NCI-H2081 (cell line): ENCODE measurements at places on chromosomes 7 and 10.

- DNase-seq = no peak
These were observed 30.5 kb upstream of the BTRC start for GRCh38 chr10:101323495-101323894.

- no peak for DNase-seq
These were observed 5.7 kb upstream of the CXCL12 start for GRCh38 chr10:44390585-44391072.

GRCh38 chr7:124088590-124088989 lies 55.7 kb upstream of the TMEM229A start:
- DNase-seq = no peak

DNA sequence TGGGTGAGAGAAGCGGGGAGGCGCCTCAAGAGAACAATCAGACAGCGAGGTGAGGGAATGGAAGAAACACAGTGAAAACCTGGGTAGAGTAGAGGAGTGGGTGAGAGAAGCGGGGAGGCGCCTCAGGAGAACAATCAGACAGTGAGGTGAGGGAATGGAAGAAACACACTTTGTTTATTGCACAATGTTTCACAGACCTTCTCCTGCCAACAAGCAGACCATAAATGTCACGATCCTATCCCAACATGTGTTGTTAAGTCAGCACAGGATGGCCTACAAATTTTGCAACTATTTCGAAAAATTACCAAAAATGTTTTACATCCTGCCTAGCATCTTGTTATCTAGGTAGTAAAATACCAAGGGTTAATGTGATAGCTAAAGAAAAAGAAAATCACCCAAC lies 115.3 kb downstream of the JAZF1 start:
- DNase-seq = no peak

- DNase-seq = no peak
These were observed 30.8 kb downstream of the ZNF438 start for GRCh38 chr10:31000867-31001266.

DNA sequence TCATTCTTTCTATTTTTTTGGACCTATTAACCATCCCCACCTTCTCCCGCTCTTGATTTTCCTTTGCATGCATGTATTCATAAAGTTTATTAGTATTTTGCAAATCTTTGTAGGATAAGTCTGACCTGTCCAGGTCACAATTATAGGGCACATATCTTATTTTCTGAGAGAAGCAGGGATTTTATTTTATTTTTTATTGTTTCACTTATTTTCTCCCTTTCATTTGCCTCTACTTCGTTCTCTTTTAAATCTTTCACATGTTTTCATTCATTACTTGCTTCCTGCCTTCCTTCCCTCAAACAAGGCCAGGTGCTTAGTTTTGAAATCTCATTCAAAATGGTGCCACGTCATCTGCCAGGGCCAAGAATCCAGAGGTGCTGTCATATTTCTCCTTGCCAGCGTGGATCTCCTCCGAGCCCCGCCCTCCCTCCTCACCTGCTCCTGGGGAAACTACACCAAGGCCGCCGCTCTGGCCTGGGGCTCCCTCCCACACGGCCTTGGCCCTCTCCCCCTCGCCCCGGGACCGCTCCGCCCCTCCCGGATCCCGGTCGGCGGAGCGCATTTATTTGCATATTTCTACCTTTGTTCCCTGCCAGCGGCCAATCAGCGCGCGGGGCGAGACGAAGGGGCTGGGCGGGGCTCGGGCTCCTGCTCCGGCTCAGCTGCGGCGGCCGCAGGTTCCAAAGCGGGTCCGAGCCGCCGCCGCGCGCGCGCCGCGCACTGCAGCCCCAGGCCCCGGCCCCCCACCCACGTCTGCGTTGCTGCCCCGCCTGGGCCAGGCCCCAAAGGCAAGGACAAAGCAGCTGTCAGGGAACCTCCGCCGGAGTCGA lies at the start of gene TSPAN13:
Gene TSPAN13 (plus strand): TSS at position 654 of the 830 bp plus-strand sequence. CDS start 213 bp downstream, outside the sequence.
- peak; percentile 98 for DNase-seq

- DNase-seq = peak; percentile 40
These were observed 775 bp downstream of the STARD3NL start for GRCh38 chr7:38178695-38179344.

DNA sequence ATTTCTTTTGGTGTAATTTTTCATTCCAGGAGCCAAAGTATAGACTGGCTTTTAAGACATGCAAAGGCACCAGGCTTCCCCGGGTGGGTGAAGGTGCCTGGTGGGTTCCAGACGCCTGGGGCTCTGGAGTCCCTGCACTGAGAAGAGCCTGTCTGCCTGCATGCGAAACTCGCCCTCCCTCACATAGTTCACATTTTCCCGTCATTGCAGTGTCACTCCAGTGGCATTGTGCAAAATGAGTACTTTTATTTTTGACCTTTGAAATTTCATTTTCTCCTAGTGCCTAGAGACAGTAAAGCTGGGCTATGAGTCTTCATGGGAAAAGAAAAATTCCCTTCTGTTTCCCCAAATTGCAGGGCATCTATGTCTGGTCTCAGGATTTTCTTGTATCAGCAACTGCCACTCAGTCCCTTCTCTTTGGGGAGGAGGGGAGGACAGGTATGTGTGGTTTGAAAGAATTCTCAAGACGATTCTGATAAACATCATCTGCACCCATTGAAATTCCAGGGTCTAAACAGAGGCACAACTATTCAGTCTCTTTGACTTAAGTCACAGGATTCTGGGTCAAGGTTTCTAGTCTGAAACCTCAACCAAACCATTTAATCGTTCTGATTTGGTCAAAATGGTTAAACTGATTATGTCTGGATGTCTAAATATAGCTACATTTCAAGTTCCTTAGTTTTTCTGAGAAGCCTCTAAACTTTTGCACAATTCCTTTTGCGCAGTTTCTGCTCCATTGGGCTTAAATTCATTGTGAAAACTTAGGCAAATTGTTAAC lies 107.8 kb downstream of the CYP26A1 start:
- DNase-seq = no peak

GRCh38 chr7:78587443-78588044 lies 789.0 kb downstream of the PHTF2 start:
- DNase-seq = peak; percentile 27

- no peak for DNase-seq
These were observed 98.3 kb downstream of the HBP1 start for GRCh38 chr7:107267138-107267537.

DNA sequence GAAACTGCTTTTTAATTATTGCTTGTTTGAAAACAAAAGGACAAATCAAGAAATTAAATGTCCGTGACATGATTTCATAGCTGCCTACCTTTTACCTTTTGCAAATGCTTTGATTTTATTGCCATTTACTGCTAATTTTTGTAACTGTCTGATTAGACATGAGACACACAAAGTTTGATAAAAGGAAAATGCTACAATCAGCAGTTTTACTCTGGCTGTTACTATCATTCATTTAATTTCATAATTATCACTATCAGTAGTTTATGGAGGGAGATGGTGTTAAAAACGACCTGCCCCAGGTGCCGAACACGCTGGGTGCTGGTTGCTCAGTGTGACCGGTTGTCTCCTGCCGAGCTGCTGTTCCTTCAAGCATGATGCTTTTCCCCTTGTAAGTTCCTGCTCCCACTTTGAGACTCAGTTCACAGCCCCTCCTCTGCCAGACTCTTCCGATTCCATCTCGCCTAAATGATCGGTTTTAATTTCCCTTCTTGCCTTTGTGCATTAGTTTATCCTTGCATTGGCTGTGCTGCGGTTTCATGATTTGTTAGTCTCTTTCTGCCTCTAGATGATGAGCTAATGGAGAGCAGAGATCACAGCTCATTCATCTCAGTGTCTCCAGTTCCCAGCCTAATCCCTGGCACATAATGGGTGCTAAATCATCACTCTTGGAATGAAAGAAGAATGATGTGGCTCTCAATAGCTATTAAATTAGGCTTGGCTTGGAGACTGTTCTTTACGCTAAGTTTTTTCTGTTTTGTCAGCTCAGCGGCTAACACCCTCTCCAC lies 110.6 kb downstream of the PFKFB3 start:
- DNase-seq = no peak

GRCh38 chr10:118167056-118167700 lies 120.4 kb upstream of the RAB11FIP2 start:
- no peak for DNase-seq

- no peak for DNase-seq
These were observed 60.8 kb downstream of the RAB18 start for GRCh38 chr10:27564880-27565279.

DNA sequence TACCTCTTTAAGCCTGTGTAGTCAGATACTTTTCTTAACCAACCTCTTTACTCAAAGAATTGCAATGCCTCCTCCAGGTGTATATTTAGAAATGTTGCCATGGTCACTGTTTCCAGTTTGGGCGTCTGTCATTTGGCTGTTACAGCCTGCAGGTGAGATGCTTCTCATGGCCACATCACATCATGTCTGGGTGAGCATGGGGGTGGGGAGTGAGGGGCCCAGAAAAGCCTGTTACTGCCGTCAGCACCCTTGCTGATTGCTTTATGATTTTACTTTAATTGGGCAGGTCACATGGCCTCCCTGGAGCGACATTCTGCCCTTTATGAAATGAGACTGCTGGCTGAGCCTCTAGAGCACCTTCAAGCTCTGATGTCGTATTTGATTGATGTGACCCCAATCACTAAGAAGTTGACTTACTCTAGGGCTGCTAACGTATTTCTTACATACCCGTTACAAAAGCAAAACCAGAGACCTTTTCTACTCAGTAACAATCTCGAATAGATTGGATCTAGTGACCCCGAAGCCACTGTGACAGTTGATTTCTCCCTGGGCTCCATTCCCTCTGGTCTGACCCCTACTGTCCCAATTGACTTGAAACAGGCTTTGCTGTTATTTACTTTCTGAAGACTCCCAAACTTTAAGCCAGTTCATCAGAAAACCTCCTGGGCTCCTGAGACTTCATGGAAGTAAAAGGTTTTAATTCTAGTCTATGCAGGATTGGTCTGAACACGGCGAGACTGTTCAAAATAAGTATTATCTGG lies 60.7 kb downstream of the OTUD1 start:
- no peak for DNase-seq

- DNase-seq = no peak
These were observed 770.1 kb upstream of the CELF2 start for GRCh38 chr10:10247585-10247984.

- DNase-seq = no peak
These were observed 62.1 kb upstream of the COL1A2 start for GRCh38 chr7:94332571-94332970.

- DNase-seq = no peak
These were observed 203.2 kb downstream of the GFRA1 start for GRCh38 chr10:116069856-116070255.

DNA sequence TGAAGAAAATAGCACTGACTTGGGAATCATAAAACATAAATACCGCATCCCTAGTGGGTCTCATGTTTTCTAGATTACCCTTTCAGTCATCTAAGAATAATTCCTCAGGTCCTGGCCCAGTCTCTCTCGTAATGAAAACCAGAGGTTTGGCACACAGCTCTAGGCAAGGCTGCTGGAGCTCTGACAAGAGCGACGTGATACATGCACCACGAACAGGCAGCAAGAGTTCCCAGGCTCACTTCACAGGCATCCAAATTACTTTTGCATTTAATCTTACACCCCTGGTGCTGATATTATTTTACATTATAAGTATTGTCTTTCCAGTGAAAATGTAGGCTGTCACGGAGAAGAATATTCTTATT lies 105.2 kb downstream of the THSD7A start:
- DNase-seq = no peak

GRCh38 chr7:90816511-90817142 lies 220.5 kb downstream of the CDK14 start:
- DNase-seq = no peak

DNA sequence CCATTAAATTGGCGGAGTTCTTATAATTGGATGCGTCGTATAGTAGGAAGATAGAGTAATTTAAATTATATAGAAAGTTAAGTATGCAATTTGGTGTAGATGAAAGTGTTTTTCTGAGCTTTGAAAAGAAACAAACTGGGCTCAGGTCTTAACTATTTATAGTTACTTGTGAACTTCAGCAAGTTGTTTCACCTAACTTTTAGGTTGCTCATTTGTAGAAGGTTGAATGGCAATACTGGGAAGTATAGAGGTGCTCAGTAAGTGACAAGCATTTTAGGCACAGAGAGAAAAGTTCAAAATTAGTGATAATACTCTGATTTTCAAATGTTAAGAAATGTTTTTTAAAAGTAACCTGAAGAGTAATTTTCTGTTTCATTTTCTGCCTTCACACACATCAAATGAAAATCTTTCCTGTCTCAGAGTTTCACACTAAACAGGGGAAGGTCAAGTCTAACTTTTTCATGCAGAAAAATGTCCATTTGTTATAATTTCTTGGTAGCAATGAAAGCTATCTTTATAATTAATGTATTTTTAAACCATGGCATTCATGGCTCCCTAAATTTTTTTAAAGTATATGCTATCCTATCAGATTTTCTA lies 146.5 kb downstream of the PHF14 start:
- DNase-seq = no peak

- DNase-seq = no peak
These were observed 3.0 kb downstream of the IKZF1 start for GRCh38 chr7:50307368-50308032.

DNA sequence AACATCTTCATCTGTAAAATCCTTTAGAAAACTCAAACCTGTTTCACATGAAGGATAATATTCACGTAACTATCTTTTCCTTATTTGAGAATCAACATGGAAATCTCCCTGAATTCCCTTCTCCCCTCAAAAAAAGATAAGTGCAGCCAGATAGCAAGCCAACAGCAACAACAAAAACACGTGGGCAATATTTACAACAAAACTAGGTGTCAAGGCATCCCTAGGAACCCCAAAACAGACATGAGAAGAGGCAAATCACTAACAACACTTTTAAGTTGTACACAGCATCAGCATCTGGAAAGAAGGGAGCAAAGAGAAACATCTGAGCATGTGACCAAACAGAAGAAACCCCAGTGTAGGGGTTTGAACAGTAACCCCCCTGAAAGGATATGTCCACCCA lies 12.2 kb downstream of the ARHGAP21 start:
- no peak for DNase-seq

- DNase-seq = no peak
These were observed 78.5 kb upstream of the FRMD4A start for GRCh38 chr10:14409247-14409646.

- no peak for DNase-seq
These were observed 325.9 kb upstream of the NRP1 start for GRCh38 chr10:33660329-33660728.

DNA sequence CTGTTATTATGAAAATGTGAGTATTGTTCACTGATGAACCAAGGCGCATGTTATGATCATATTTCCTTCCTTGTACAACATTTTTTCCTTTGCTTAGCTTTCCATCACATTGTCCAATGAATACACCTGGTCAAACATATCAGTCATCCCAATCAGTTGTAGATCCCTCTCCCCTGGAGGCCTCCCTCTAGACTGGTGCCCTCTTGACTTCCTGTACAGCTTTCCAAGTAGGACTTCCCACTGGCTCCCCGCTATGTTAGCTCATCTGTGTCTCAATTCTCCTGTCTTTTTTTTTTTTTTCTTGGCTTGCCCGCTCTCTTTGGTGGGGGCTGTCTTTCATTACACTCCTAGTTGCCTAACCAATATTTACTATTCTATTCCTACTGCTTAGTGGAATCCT lies 214.2 kb upstream of the NPY start:
- DNase-seq = peak; percentile 6

GRCh38 chr10:82660205-82660604 lies 785.2 kb downstream of the NRG3 start:
- DNase-seq = no peak

- no peak for DNase-seq
These were observed 364.4 kb downstream of the CXCL12 start for GRCh38 chr10:44020322-44021111.

GRCh38 chr7:76189276-76189675 lies 12.4 kb upstream of the SRRM3 start:
- no peak for DNase-seq
